ENCODE measurements at places on chromosomes 13 and 19. TPM values are rescaled to one million over a fixed set of nuclear protein-coding genes. Genes with fewer than 3 reads are reported as not detected.

DNA sequence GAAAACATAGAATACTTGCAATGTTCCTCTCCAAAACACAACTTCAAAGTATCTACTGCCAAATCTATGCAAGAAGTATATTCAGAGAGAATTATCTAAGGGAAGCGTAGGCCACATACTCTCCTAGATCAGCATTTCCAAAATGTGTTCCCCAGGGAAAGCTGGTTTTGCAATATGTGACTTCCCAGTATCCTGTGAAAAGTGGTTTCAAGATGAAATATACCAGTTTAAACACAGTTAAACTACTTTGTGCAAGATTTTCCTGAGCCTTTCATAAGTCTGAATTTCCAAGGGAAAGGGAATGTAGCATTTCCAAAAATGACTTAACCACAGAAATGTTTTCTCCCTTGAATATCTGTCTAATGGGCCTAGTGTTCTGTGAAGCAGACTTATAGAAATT is 7.6 kb downstream of the STARD13 start:
- no peak for DNase-seq

Gene CBARP
- not detected for polyA plus RNA-seq

GRCh38 chr13:93805736-93806135 is 579.1 kb downstream of the GPC6 start:
- no peak for DNase-seq

GRCh38 chr19:36100476-36100875 is 10.5 kb upstream of the OVOL3 start:
- no peak for DNase-seq

Gene TMEM59L
- not detected for polyA plus RNA-seq

Gene ZNF737
- polyA plus RNA-seq, result 10.7 TPM

Gene KCNN4
- 11.7 TPM for polyA plus RNA-seq

DNA sequence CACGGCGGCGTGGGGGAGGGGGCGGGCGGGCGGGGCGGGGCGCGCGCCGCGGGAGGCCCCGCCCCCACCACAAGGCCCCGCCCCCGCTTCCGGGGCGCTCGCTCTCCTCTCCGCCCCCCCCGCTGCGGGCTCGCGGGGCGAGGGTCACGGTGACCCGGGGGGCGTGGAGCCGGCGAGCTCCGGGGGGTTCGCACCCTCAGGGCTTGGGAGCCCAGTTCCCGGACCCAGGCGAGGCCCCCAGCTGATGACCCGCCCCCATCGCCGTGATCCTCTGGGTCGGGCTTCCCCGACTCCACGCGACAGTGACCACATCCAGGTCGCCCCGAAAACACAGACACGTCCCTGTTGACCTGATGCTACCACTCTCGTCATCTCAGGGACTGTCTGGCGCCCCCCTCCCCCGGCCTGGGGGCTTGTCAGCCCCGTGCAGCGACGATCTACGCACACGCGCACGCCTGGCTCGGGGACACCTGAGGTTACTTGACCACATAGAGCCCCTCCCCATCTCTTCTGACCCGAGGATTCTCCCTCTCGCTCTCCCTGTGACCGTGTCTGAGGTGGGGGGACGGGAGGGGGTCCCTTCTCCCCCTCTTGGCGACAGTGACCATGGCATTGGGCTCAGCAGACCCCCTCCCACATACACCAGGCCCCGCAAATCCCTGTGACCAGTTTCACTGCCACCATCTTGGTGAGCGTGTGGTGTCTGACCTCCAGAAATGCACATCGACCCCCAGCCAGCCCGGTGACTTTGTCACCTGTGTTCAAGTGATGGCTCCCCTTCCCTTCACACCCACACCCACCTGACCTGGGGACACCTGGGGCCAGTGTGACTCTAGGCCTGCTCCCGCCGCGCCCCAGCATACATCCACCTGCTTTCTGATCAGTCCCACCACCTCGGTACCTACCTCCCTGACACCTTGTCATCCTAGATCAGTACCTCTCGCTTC is 670 bp downstream of the MAP2K7 start:
- no peak for DNase-seq

Measured in naive thymus-derived CD8-positive, alpha-beta T cell (primary cell).